ENCODE measurements at places on chromosomes 12 and 14.

GRCh38 chr12:115109863-115110262 lies 425.9 kb upstream of the TBX3 start:
- DNase-seq = no peak

- no peak for DNase-seq
Observed at GRCh38 chr12:123148655-123149054, 2.2 kb downstream of the PITPNM2 start.

GRCh38 chr12:125889742-125890141 lies 824.5 kb downstream of the AACS start:
- no peak for DNase-seq

DNA sequence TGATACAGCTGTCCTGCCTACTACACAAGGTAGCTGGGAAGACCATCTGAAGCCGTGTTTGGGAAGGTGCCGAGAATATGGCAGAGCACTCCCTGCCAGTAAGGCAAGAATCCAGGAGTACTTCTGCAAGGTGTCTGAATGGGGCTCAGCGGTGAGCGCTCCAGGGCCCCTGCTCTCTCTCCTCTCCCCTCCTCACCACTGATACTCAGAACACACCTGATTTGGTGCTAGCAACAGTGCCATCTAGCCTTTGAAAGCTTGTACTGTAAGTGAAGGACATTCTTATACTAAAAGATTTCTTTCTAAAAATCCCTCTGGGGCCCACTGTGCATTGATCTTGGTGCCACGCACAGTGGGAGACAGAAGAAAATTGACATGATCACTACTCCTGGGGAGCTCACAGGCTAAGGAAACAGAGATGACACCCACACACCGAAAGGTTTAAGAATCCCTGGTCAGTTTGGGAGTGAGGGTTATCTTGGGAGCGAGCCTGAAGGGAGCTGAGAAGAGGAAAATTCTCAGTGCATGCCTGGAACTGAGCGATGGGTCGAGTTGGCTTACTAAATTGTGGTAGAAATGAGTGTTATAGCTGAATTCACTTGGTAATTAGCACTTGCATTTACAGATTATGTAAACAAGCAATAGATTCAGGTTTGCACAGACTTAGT lies 216.9 kb downstream of the NTF3 start:
- DNase-seq = no peak

DNA sequence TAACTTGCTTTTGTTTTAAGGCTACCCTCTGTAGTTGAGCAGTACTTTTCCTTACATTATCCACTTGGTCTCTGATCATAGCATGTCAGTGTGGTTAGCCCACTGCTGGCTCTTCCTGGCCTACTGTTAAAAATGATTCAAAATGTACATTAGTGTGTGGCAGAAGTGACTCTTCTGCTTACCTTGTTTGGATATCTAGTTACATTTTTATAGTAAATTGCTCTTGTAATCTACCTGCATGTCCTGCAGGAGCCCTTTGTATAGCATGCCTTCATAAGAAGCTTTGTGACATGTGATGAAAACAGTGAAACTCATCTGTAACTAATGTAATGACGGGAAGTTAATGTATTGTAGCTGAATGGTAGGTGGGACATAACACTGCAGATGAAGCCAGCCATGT lies 8.1 kb downstream of the SPATS2 start:
- DNase-seq = no peak
